ENCODE measurements at places on chromosomes 13 and 19.

- DNase-seq = no peak
Observed at GRCh38 chr19:10471909-10472308, 31.2 kb downstream of the KEAP1 start.

DNA sequence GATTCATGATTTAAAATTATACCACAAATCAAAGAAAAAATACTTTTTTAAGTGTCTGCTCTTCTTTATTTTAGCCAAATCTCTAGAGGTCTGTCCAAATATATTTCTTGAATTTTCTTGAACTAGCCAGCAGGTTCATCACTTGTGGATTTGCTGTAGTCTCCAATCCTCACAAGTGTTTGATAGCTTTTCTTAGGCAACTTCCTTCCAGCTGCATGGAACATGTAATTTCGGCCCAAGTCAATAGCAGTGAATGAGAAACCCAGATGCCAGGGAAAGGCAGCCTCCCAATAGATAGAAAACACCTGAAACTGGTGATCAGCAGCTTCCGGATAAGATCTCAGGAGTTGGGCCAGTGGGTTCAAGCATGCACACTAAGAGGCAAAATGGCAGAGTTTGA is 15.6 kb upstream of the RNASEH2B start:
- DNase-seq = no peak

GRCh38 chr19:5079071-5079774 is 110.3 kb downstream of the KDM4B start:
- no peak for DNase-seq

DNA sequence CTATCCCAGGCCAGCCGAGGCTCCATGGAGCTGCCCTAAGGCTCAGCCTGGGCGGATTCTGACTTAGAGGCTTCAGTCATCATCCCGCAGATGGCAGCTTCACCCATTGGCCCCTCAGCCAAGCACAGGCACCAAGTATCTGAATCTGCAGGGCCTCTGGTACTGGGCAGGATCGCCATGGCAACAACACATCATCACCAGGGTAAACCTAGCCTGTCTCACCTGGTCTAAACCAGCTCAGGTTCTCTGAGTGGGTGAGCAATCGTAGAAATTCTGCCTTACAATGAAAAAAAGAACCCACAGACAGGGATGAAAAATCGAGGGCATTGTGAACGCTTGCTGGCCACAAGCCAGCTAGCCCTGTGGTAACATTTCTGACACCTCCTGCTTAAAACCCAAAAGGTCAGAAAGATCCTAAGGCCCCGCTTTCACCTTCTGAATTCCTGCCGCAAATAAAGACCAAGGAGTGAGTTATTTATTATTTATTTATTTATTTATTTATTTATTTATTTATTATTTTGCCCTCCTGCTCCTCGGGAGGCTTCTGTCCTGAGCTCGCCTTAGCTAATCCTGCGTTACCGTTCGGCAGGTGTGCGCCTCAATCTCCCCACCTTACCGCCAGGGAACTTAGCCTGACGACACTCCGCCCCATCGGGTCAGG is 12.0 kb upstream of the CEACAM21 start:
- DNase-seq = no peak

- DNase-seq = no peak
Observed at GRCh38 chr13:44305917-44306370, 67.7 kb upstream of the SERP2 start.

DNA sequence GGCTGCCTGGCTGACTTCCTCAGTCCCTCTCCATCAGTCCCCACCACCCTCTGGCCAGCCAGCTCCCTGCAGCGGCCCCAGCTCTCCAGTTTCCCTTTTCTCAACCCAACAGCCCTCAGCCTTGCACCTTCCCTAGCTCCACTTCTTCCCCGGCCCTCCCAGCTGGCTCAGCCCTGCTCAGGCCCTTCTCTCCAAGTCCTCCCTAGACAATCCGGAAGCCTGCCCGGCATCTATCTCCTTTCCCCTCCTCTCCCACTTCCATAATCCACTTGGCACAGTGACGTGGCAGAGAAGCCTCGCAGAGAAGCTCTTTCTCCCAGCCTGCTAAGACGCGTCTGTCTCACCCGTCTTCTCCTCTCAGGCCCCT is 1.1 kb downstream of the UBXN6 start:
- DNase-seq = peak; percentile 54

- peak; percentile 75 for DNase-seq
Observed at GRCh38 chr13:41827507-41828213, 133.2 kb downstream of the VWA8 start.

GRCh38 chr19:56217039-56217949 is 15.2 kb downstream of the ZSCAN5C start:
- DNase-seq = peak; percentile 57

DNA sequence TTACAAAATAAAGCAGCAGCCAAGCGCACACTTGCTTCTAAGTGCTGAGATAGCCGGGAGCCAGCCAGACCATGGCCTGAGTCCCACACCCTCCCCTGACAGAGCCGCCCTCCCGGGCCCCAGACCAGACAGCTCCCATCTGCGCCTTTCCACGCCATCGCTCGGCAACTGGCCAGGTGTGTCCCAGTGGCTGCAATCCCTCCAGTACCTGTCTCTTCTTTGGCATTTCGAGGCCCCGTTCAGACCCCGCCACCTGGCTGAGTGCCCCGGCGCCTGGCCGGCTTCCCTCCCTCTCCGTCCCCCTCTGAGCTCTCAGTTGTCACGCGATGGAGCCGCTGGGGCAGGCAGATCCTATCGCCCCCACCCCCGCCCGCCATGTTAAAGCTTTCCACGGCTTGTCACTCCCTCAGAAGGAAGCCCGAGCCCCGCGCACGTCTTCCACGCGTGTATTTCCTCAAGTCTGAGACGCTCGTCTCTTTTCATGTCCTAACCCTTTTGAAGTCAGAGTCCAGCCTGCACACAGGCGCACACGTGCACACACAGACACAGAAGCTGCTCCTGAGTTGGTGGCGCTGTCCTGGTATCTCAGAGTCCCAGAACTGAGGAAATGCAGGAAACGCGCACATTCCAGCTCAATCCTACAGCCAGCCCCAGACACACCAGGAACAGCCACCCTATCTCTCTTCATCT is 7.9 kb downstream of the MLLT1 start:
- DNase-seq = peak; percentile 90

GRCh38 chr19:49436381-49437017 is 4.8 kb downstream of the SLC17A7 start:
- DNase-seq = no peak

- no peak for DNase-seq
Observed at GRCh38 chr13:80873589-80873988, 532.7 kb upstream of the SPRY2 start.

GRCh38 chr13:100803091-100803490 is 128.5 kb upstream of the TMTC4 start:
- no peak for DNase-seq

GRCh38 chr13:49110913-49111170 is 109.3 kb upstream of the MLNR start:
- no peak for DNase-seq

- DNase-seq = no peak
Observed at GRCh38 chr13:29801737-29802305, 48.6 kb downstream of the UBL3 start.

DNA sequence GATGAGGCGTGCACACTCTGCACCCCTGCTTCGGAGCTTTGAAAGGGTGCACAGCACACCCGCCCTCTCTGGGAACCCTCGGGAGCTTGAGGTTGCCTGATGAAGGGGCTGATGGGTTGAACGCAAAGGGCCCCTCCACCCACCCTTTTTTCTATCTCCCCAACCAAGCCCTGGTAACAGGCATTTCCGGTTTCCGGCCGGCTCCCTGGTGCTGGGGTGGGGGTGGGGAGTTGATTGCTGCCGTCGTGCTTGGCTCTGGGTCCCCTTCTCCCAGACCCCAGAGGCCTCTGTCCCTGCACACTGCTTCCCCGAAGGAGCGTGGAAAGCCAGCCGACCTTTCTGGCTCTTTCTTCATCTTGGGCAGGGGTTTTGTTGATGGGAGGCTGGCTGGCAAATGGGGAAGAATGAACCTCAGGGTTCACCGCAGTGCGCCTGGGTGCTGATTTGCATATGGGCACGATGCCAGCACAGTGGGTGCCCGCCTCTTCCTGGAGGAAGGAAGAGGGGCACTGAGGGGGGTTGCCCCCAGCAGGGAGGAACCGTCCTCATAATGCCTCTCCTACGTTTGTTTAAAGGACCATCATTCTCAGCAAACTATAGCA is 29.1 kb downstream of the VAV1 start:
- DNase-seq = peak; percentile 25

- DNase-seq = no peak
Observed at GRCh38 chr13:48488995-48489394, 43.9 kb downstream of the RCBTB2 start.

- no peak for DNase-seq
Observed at GRCh38 chr13:34035676-34036325, 217.9 kb downstream of the RFC3 start.

GRCh38 chr13:98509271-98510155 is 67.4 kb downstream of the STK24 start:
- DNase-seq = peak; percentile 89

- no peak for DNase-seq
Observed at GRCh38 chr19:3046698-3047495, 15.4 kb downstream of the TLE5 start.

DNA sequence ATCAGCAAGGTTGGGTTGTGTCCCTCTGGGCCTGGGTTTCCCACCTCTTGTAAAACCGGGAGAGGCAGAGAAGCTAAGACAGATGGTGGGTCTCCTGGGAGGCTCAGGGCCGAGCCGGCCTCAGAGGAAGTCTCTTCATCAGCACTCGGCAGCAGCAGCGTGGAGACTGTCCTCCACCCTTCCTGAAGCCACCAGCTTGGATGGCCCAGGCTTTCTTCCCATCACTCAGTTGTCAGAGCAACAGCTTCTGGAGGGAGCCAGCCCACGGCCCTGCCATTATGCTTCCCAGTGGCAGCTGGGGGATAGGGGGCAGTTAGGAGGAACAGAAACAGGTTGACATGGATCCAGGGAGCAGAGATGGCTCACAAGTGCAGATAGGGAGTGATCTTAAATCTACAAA is 191.0 kb downstream of the KATNAL1 start:
- no peak for DNase-seq

Measured in AG20443 (cell line).